Activated T-cell treated with anti-CD3 and anti-CD28 coated beads for 4 hours (primary cell): ENCODE measurements at places on chromosomes 5 and 9.

DNA sequence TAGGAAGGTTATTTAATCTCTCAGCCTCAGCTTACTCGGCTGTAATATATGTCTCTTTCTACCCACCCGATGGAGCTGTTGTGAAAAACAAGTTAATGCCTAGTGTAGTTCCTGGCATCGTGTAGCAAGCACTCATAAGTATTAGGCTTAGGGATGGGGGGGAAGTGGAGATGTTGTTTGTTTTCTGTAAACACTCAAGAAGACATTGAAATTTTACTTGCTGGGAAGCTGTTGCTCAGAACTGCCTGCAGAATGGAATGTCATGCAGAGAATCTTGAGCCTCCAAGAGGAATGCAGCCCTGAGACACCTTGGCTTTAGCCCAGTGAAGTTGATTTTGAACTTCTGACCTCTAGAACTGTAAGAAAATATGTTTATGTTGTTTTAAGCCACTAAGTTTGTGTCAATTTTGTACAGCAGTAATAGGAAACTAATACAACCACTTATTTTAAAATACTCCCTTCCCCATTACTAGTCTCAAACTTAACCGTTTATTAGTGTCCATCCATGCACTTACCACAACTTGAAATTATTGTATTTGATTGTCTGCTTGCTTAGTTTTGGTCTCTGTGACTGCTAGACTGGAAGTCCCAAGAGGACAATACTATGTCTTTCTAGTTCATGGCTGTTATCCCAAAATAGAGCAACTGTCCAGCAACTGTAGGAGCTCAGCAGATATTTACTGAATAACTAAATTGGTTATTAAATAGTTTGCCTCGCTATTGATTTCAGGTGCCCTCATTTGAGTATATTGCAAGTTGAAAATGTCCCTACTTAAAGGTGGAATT lies 53.8 kb downstream of the MFAP3 start:
- DNase-seq, result no peak

DNA sequence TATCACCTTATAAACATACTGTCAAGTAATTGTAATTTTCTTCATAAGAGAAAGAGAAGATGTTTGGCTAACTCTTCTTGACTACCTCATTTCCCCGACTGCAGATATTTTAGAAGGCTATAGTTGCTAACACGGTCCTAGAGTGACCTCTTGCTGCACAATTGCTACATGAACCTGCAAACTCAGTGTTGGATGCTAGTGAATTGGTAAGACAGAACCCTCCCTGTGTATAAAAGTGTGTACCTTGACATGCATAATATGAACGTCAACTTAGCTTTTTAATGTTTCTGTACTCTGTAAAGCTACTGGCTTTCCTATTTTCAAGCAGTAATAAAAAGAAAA lies 46.7 kb upstream of the CER1 start:
- DNase-seq, result no peak

- no peak for DNase-seq
Observed at GRCh38 chr5:15069407-15069905, 197.9 kb upstream of the ANKH start.

GRCh38 chr9:100884518-100884917 lies 144.0 kb upstream of the PLPPR1 start:
- DNase-seq, result no peak

- no peak for DNase-seq
Observed at GRCh38 chr9:121472446-121472845, 27.2 kb downstream of the GGTA1 start.

DNA sequence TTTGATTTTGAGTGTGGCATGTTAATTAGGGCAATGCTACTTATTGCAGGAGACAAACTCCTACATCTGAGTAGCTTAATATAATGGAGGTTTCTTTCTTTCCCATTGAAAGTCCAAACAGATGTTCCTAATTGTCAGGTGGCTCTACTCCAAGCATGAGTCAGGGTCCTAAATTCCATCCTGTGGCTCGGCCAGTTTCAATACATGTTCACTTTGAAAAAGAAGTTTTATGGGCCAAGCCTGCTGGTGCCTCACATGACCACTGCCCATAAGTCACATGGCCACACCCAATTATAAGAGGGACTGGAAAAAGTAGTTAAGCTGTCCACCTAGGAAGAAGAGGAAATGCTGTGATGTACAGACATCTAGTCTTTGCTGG lies 170.4 kb downstream of the ARRDC3 start:
- no peak for DNase-seq

DNA sequence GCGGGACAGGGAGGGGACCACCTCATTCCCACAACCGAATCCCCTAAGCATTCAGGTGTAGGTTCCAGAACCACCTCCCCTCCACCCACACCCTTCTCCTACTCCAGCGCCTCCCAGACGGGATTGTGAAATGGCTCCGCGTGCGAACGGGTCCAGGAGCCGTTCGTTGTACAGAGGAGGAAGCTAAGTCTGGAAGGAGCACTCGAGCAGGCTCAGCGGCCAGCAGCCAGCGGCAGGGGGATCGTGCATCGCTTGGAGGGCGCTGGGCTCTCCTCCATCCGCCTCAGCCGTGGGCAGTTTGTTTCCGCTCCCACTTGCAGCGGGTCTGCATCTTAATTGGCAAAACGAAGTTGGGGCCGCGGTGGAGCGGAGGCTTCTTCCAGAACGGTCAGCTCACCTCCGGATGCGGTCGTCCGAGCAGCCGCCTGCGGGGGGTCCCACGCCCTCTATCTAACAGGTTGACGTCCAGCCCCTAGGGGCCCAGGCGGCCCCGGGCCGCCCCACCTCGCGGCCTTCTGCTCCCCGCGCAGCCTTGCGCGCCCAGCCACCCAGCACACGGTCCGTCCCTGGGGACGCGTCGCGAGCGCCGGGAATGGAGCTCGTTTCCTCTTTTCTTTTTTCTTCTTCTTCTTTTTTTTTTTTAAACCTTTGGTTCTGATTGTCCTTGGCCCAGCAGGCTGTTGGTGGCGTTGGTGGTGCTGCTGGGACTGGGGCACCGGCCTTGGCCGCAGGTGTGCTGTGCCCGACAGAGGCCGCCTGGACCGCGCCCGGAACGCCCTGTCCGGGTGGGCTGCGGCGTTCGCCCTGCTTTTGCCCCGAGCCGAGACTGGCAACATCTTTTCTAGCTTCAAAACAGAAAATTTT lies 3.9 kb upstream of the BARX1 start:
- DNase-seq, result no peak

- no peak for DNase-seq
Observed at GRCh38 chr5:135130261-135131215, 96.5 kb upstream of the PITX1 start.

DNA sequence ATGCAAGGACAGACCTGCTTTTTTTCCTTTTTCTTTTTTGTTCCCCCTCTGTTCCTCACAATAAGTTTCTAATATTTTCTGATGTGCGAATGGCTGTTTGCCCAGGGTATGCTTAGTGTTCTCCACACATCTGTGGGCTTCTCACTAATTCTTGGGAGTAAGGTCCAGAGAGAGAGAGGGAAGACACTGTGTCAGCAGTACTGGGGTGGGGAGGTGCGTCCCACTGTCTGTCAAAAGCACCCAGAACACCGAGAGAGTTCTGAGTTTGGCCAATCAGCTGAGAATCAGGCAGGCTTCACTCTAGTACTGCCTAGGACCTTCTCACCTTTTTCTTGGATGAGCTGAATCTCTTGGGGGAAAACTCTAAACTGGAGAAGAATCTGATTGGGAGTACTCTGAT lies 61.8 kb downstream of the ELL2 start:
- no peak for DNase-seq

DNA sequence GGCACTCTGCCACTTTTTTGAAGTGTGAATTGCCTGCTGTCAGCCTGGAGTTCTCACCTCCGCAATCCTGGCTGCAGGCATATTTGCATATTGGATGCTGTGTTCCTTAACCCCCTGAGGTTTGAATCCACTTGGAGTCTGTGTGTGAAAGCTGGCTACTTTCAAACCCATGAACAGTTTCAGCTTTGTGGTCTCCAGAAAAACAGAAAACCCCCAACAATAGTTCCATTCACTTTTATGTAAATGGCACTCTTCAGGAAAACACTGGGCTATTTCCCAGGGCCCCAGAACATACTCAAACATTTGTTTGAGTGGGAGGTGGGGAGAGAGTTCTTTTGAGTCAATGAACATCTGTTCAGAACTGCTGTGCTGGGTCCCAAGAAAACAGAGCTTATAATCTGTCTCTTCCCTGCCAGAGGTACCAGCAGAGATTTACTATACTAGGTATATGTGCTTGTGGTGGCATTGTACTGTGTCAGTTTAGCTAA lies 5.0 kb downstream of the NUDT2 start:
- no peak for DNase-seq

DNA sequence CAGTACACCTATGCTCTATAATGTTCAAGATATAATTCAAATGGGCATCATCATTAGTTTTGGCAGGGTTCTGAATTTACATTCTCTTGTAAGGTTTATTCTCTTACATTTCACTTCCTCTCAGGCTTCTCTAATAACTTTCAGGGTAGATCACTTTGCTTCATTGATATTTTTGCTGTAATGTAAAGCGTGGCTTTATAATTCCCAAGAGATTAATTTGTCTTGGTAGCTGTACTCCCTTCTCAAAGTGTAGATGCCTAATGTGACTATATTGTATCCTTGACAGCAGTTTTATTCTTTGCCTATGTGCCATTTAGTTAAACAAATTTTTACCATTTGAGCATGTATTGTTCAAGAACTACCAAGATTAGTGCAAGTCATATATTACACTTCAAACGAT lies 889.1 kb downstream of the TAF11L14 start:
- DNase-seq, result no peak

DNA sequence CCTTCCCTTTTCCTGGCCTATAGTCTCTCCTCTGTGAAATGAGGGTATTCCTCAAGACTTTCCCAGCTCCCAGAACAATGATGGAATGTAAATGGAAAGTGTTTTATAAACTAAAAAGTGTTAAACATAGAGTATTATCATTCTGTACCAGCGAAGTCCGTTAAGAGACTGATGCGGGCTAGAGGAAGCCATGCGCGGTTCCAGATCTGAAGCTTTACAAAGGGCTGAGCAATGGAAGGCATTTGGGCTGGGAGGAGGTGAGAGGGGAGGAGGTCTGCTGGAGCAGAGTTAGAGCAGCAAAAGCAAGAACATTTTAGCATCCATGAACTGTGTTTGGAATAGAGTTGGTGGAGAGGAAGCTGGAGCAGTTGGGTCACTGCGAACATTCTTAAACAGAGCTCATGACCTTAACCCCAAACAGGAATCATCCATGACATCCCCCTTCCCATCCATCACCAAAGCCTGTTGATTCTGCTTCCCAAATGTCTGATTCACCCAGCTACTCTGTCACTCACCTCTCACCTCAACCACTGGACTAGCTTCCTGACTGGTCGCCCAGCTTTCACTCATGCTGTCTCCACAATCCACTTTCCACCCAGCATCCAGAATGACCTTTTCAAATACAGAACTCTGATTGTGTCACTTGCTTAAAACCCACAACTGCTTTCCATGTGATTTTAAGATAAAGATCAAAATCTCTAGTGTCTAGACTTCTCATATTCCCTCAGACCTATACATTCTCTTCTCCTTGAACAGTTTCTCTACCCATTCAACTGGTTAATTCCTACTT lies 37.1 kb downstream of the CDK5RAP2 start:
- no peak for DNase-seq

- no peak for DNase-seq
Observed at GRCh38 chr9:21982391-21982790, 11.8 kb downstream of the CDKN2A start.
